HFFc6 (cell line): ENCODE measurements at places on chromosomes 7 and 10.

DNA sequence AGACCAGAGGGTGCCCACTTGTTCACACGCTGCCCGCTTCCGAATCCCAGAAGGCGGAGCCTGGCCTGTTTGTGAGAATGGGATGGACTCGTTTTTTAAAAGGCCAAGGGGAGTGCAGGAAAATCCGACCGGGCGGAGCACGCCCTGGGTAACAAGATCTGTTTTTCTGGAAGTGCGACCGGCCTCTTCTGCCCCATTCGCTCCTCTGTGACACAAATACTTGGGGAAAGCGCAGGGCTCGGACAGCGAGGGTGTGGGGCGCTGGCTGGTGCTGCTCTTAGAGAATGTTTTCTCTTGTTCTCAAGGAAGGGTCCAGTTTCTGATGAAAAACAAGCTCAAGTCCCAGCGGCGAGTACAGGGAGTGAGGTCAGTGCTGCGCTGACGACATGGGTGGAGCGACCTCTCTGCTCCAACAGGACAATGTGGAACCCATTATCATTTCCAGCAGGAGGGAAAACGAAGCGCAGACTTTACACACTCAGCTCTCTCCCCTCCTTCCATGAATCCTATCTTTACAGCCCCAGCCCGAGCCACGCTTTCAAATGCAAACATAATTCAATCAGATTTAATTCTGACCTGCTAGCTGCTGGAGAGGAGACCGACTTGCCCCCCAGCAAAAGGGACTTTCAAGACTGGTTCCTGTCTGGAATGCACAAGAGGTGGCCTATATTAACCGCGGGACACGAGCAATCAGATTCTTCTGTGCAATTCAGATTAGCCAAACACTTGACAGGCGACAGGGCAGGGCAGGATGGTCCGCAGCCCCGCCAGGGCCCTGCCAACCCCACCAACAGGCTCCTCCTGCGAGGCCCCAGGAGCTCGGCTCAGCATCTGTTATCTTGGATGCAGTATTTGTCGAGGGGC lies 1.1 kb downstream of the RADIL start:
- peak; percentile 47 for DNase-seq

DNA sequence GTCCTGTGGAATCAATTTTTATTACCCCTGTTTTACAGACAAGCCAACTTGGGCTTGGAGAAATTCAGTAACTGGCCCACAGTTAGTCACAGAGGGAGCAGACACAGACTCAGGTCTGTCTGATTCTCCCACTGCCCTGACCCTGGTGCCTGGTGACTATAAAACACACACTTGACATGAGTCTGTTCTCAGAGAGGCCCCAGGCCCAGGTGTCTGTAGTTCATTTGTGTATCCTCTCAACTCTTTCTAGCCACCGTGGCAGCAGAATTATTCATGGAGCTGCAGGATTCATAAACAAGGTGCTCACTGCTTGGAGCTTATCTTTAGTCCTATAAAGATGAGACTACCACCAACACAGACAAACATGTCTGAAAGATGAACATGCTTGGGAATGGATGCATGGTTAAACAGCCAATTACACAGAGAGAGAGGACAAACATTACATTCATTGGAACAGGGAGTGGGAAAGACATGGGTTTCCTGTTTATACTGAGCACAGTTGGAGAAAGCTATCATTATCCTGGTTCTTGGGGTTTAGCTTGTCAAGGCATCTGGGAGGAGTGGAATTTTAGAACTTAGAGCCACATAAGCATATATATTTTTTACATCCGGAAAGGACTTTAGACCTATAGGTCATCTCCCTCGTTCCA lies 79.1 kb upstream of the PDCD4 start:
- no peak for DNase-seq

GRCh38 chr7:106775552-106775936 lies 89.5 kb upstream of the PIK3CG start:
- peak; percentile 76 for DNase-seq

- no peak for DNase-seq
Observed at GRCh38 chr10:69712342-69712741, 82.3 kb downstream of the FAM241B start.

DNA sequence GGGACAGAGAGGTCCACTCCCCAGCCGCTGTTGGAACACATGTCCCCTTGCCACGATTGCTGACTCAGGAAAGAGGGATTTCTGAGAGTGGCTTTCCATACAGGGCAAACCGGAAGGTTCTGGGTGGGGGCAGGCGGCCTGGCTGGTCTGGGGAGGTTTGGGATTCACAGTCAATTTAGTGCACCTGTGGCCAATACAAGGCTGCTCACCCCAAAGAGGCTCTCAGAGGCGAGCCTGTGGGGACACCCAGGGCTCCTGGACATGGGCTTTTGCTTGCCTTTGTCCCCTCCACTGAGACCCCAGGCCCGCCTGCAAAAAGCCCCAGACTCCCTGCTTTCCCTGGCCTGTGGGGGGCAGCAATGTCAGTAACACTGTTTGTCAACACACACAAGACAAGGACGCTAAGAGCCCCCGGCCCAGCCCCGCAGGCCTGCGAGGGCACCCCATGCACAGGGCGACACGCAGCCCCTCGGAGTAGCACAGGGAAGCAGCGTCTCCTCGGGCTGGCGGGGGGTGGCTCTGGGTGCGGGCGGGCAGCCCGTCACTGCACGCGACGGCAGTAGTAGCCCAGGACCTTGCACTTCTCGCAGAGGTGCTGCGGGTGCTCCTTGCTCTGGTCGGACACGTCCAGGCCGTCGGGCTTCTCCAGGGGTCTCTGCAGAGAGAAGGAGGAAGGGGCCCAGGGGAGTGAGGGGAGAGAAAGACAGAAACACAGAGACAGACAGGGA lies 38.7 kb downstream of the PPIF start:
- no peak for DNase-seq

DNA sequence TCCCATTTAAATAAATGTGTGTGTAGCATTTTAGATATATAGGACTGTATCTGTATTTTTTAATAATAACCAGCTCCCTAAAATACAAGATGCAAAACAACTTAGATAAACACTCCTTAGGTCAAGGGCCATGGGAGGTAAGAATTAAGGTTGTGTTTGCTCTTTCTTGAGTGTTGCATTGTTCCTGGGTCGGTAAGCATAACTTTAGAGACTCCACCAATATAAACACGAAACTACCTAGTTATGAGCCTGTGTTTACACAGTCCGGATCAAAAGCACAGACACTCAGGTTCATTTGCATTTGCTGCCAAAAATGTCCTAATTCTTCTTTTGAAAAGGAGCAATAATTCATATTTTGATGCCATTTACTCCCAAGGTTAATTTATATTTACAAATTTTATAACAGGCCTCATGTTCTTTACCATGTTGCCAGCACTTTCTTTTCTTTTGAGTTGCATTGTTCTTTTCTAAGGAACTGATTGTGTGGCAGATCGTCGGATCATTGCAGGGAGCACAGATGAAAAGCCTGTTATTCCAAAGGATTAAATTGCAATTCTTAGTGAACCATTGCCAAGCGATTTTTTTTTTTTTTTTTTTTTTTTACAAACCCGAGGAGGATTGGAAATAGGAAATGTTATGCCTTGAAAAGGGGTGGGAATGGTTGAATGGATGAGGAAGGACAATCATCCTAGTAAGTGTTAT lies 45.8 kb upstream of the GLCCI1 start:
- no peak for DNase-seq

- no peak for DNase-seq
Observed at GRCh38 chr7:7524121-7524520, 11.6 kb downstream of the COL28A1 start.

- no peak for DNase-seq
Observed at GRCh38 chr7:80357530-80357929, 154.3 kb downstream of the GNAT3 start.

DNA sequence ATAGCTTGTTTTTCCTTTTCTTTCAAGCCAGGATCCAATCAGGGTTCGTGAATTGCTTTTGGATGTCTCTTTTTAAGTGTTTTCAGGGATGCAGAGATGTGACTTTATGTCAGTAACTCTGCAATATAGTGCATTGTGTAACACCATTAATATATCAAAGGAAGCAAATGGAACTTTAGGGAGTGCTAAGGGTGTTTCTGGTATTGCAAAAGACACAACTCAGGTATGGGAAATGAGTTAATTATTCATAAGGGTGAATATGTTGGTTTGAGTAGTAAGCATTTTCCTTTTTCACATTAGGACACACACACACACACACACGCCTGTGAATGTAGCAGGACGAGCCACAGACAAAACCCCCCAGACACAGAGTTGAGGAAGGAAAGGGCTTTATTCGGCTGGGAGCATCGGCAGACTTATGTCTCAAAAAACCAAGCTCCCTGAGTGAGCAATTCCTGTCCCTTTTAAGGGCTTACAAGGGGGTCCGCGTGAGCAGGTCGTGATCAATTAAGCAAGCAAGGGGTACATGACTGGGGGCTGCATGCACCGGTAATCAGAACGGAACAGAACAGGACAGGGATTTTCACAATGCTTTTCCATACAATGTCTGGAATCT lies 31.8 kb upstream of the GSDME start:
- DNase-seq = no peak

GRCh38 chr7:19783541-19783940 lies 10.1 kb upstream of the TMEM196 start:
- no peak for DNase-seq

DNA sequence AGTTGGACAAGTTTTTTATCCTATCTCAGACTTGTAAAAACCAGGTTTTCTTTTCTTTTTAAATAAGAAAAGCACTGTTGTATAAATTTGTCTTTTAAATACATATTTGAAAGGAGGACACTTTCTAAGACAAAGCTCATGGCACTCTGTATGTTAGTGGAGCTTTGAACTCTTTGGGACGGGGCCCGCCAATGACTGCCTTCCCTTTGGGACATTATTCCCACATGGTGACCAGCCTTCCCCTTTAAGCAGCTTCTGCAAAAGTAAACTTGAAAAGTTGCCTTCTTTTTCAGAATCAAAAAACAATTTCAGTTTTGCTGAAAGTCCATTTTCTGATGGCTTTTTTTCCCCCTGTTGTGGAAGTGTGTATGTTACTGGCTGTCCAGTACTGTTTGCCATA lies 1.8 kb downstream of the CUX1 start:
- DNase-seq = no peak

DNA sequence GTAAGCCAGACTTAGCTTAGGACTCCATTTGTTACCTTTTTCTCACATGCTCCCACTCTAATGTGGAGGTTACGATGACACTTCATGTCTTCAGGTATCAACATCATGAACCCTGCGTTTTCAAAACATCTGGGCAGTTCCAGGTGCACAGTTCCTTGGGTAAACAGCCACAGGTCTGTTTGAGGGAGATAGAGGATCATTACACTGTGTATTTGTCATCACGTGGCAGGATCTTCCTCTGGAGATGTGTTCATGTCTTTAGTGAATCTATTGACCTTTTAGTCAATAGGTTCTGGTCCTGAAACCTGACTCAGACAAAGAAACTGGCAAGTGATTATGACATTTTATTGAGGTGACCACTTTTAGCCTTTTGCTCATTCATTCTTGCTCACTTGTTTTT lies 145.5 kb downstream of the ANKRD7 start:
- no peak for DNase-seq

- DNase-seq = peak; percentile 79
Observed at GRCh38 chr7:111835066-111835465, 272.8 kb upstream of the IMMP2L start.

GRCh38 chr7:21137640-21138039 lies 290.2 kb upstream of the SP4 start:
- DNase-seq = no peak

GRCh38 chr10:12839941-12840611 lies 161.4 kb downstream of the CCDC3 start:
- no peak for DNase-seq

DNA sequence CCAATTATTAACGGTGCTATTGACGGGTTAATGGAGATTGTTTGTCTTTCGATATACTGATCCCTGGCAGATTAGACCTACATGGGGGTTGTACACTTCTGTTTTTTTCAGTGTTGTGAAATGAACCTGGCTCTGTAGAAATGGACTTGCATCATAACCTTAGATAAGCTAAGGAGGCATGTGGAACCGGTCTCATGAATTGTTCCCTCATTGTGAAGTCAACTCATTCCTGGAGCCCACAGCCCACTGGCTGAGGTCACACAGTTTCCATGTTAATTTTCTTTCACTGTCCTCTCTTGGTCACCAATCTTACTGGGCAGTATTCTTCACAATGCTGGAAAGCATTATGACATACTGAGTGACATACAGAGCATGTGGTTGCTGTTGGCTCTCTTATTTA lies 202.8 kb downstream of the BMPER start:
- no peak for DNase-seq

DNA sequence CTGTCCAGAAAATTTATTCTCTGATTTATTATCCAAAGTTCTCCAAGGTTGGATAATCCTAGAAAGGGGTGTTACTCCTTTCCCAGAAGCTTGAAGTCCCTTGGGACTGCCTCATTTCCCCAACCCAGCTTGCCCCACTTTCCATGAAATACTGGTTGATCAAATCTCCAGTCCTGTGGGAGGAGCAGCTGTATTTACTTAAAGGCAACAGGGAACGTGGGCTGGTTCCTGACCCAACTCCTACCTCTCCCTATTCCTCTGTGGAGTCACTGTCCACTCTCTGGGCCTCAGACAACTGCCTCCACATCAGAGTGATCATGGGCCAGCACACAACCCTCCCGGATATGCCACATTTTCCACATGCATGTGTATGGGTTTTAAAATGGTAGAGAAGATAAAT lies 166.2 kb upstream of the PRR15 start:
- no peak for DNase-seq

DNA sequence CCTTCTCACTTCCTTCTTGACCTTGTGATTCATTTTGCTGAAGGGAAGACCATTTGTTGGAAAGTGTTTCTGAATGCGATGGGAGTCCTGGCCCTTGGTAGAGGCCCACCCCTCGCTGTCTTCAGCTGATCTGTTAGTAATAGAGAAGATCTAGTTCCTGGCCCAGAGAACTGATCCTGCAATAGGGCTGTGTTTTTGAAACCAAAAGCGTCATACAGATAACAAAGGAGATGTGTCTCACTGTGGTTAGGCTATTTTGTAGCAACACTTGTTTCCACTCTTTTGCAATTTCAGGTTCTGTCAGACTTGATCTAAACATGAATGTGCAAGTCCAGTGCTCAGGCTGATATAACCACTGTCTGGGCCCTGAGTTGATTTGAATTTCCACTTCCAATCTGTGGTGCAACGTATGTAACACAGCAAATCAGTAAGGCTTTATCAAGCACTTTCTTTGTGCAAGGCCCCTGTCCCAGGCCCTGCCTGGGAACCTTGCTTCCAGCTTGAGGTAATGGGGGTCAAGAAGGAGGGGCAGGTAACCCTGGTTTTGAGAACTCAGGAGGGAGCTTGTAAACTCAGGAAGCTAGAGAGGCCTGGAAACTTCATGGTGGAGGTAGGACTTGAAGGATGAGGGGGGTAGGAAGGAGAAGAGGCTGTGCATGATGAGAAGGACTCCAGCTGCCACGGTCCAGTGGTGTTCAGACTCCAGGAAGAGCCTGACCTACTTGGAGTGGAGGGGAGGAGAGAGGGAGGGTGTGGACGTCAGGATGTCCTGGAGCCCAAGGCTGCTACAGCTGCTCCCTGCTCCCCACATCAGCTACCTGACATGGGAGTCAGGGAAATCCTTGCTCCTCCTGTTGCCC lies 42.2 kb upstream of the SRGN start:
- no peak for DNase-seq

DNA sequence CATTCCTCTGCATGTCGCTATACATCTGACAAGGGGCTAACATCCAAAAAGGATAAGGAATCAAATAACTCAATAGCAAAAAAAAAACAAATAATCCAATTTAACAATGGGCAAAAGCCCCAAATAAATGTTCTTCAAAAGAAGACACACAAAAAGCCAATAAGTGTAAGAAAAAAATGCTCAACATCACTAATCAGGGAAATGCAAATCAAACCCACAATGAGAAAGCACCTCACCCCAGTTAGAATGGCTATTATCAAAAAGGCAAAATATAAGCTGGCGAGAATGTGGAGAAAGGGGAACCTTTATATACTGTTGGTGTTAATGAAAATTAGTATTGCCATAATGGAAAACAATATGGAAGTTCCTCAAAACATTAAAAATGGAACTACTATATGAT lies 14.3 kb downstream of the ARHGAP12 start:
- no peak for DNase-seq
